ENCODE measurements at places on chromosomes 1 and 21.

DNA sequence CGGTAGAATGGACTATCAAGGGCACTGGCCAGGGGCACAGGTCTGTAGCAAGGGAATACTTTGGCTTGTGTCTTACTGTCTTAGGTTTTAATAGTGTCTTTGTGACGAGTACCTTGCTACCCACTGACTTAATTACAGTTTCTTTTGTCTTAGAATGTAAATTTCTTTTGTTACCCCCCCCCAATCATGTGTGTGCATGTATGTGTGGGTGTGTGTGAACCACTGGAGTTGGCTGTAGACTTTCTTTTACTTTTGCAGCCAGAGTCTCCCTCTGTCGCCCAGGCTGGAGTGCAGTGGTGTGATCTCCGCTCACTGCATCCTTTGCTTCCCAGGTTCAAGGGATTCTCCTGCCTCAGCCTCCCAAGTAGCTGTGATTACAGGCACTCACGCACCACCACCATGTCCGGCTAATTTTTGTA, 61.8 kb upstream of the CLDN14 start:
- DNase-seq = no peak

DNA sequence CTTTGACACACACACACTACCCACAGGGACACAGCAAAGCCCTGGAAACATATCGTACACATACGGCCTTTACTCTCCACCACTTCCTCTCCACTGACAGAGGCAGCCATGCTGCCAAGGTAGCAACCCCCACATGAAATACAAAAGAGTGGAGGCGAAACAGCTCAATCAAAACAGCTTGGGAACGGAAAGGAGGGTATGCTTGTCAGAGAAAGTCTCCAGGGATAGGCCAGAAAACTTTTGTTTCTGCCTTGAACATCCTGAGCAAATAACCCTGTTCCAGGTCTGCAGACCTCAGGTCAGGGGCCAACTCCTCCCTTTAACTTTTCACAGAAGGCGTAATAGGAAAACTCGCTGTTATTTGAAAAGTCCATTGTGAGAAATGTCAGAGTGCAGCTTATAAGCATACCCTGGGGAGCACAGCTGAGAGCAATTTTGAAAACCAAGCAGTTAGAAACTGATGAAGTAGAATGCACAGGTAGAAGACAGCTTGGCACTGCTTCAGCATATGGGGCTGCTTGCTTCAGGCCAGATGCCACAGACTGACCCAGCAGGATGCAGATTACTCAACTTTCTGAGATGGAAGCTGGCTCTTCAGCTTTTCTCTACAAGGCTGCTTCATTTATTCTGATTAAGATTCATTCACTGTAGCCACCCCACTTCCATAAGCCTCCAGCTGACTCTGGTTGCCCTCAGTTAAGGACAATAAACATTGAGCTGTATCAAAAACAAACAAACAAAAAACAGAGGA, 18.0 kb downstream of the KIAA0319L start:
- DNase-seq = peak; percentile 59

DNA sequence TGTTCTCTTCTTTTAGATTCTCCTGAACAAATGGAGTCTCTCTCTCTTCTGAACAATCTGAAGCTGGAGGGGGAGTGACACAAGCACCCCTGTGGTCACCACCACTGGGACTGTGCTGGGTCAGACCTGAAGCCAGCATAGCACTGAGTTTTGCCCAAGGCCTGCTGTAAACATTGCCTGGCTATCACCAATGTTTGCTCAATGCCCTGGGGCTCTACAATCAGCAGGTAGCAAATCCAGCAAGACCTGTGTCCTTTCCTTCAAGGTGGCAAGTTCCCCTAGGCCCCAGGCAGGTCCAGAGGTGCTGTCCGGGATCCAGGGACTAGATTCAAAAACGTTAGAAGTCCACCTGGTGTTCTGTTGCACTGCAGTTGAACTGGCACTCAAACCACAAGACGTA, 282.8 kb upstream of the PROX1 start:
- no peak for DNase-seq

DNA sequence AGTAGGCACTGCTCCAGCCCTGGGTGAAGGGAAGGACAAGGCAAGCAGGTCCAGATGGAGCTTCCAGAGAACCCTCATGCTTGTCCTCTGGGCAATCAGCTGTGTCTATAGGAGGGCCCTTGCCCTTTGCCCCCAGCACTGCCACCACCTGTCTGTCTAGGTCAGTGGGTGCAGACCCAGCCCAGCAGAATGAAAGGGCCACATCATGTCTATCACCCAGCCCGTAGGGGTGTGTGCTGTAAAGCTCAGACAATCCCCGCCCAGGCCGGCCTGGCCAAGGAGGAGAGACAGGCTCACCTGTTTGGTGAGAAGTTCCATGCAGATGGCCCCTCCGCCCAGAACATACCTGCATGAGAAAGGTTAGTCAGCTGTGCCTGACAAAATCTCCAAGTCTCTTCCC, 7.0 kb downstream of the UBE2Q1 start:
- no peak for DNase-seq

DNA sequence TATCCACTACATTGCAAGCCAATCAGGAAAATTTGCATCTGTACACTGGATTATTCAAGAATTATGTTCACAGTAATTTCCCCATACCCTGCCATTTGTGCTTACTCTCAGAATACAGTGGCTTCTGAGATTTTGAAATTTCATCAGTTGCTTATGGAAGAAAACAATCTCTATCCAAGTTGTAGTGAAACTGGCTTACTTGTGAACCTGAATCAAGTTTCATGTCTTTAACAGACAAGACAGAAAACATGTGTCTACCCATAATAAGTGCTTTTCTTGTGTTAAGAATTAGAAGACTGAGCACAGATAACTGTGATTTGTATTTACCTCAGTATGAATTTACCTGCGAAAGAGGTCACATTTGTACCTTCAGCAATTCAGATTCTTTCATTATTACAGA, 672.7 kb upstream of the ADGRL2 start:
- no peak for DNase-seq

GRCh38 chr1:193729429-193729828, 543.0 kb upstream of the B3GALT2 start:
- DNase-seq = no peak

DNA sequence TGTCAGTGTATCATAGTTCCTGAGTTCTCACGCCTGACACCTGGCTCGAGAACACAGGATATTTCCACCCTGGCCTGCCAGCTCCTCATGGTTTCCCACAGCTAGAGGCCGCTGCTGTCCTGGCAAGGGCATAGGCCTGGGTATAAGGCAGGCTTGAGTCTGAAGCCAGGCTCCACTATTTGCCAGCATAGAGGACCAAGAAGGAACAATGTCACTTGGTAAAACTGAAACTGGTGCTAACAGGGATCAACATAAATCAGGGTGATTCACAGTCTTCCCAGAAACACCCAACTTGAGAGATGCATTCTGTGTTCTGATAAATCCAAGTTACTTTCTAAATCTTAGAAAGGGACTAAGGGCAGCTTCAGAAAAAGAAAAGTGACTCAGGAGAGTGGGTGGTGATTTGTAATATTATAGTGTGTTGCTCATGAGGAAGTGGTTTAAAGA, 6.9 kb upstream of the S100A2 start:
- peak; percentile 58 for DNase-seq

GRCh38 chr1:3819771-3820200, 23.5 kb upstream of the LRRC47 start:
- no peak for DNase-seq

- no peak for DNase-seq
These were observed 32.1 kb downstream of the ADCY10 start for GRCh38 chr1:167881786-167882185.

- peak; percentile 26 for DNase-seq
These were observed 31.6 kb downstream of the VWA5B1 start for GRCh38 chr1:20322081-20322824.

DNA sequence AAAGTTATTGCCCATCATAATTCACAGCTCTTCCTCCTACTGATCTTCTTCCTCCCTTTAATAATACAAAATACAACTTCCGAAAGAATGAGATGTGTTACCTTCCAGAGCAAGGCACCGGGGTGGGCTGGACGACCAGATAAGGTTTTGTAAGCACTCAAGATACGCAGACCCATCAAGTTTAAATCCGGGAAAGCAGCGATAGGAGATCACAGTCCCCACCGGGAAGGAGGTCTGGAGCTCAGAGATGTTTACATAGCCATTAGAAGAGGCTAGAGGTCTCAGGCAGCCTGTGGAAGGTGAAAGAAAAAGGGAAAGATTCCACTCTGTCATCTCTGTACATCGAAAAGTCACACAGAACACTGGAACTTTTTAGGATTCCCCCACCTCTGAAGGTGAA, 99.4 kb downstream of the SUSD4 start:
- DNase-seq = no peak

GRCh38 chr1:201326710-201327109, 43.4 kb downstream of the PKP1 start:
- no peak for DNase-seq

DNA sequence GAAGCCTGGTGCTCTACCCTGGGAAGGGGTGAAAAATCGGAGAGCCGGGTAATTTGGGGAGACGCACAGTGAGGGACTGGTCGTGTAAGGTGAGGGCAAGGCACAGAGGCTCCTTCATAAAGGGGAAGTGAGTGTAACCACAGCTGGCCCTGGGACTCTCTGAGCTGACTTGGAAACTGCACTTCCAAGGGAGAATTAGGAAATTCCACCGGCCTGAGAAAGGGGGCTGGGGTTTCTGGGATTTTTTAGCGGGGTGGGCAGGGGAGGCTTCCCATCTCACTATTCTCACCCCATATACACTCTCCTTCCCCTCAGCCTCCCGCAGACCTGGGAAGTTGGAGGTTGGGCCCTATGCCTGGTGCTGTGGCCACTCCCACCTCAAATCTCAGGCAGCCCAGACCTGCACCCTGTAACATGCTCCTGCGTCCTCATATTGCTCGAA, 88.3 kb upstream of the IPO9 start:
- no peak for DNase-seq

GRCh38 chr1:219472596-219472995, 140.3 kb downstream of the ZC3H11B start:
- DNase-seq = no peak

DNA sequence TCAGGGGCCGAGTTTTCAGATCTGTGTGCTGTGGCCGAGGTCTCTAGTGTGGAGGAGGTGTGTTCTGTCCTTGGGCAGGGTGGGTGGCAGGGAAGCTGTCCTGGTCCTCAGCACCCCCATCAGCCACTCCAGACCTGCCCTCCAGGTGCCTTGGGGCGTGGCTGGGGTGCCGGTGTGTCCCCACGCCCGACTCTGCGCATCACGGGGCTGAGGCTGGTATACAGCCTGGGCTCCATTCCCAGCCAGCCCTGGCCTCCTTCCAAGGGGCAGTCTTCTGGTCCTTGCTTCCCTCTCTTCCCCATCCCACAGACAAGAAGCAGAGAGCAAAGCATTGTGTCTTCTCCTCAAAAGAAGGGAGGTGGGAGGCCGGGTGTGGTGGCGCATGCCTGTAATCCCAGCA, 4.0 kb downstream of the SAMD11 start:
- no peak for DNase-seq

GRCh38 chr1:165542015-165542631, 1.7 kb upstream of the LRRC52 start:
- DNase-seq = no peak

GRCh38 chr21:27306791-27307775, 340.2 kb upstream of the ADAMTS5 start:
- DNase-seq = no peak

DNA sequence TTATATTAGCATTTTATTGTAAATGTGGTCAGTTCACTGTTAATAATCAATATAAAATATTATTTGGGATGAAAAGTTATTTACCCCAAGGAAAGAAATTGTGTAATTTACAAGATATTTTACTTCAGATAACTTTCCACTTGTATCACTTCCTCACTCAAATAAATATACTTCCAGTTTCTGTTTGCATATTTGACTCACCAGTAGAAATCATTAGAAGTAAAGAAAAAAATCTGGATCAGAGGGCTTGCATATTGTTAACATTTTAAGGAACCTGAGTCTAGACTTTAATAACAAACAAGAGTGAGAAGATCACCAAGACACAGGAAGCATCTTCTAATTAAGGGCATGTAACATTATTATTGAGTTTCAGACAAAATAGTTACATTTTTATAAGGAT, 347 bp upstream of the KRTAP20-4 start:
- no peak for DNase-seq

- DNase-seq = no peak
These were observed 254.8 kb downstream of the KIF26B start for GRCh38 chr1:245409341-245410195.

- no peak for DNase-seq
These were observed 738.0 kb downstream of the PTPRU start for GRCh38 chr1:29974316-29974724.

- DNase-seq = no peak
These were observed 25.3 kb upstream of the POFUT2 start for GRCh38 chr21:45313015-45313414.

DNA sequence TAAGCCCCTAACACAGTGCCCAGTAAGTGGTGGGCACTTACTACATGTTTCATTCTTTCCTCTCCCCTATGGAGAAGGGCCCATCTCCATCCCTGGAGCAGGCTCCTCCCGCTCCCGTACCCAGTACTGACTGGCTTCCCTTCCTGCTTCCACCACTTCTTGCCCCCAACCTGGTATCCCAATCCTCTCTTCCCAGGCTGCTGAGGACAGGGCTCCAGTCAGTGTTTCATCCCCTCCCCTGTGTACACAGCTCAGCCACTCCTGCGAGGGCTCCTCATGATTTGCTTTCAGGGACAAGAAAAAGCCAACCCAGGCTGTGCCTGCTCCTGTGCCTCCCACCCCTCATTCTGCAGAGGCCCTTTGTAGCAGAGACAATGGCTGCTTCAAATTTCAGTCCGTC, 20.8 kb upstream of the ETV3 start:
- no peak for DNase-seq

GRCh38 chr1:157512036-157512969, 40.0 kb downstream of the FCRL5 start:
- no peak for DNase-seq

All from CD4-positive, alpha-beta T cell treated with Interleukin-6 for 4 hours (primary cell).